ENCODE measurements at places on chromosomes 2 and 18.

DNA sequence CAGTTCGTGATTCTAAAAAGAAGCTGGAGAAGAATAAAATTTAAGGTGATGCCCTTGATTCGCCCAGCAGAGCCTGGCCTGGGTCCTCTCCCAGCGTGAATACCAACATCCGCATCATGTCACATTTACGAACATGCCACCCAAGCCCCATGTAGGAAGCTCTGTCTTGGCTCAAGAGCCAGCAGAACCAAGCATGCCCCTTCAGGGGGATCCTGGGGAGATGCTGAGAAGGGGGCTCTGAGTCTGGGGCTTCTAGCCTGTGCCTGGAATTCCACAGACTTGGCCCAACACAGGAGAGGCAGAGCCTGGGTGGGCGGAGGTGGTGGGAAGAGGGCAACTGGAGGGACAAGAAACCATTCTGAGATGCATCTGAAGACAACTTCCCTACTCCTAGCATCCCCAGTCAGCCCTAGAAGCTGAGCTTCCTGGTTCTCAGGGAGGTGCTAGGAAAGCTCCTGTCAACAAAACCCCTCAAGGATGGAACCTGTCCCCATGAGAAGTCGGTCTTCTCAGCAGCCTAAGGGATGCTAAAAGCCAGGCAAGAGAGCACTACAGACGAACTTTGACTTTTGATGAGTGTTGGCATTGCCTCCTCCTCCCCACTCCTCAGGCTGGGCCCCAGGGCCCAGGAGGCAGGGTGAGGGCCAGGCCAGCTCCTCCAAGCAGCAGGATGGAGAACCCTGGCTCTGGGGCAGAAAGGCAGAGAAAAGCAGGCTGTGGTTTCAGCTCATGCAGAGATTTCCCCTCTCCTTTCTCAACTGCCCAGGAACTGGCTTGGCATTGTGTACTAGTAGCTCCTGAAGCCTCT lies 57.9 kb downstream of the POLR1A start:
- no peak for DNase-seq

DNA sequence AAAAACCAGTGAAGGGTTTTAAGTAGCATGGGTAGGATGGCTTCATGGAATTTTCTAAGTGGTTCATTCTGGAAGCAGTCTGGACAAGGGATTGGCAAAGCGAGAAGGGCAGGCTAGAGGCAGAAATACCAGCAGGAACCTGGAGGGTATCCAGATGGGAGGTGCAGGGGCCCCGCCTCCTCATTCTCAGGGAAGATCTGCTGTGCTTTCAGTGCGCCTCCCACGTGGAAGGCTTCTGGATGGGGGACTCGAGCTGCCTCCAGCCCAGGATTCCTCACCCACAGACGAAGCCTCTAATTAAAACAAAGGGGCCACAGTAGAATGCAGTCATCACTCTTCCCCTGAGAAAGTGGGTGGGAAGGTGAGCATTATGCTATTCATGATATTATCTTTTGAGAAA lies 79.8 kb downstream of the VSNL1 start:
- no peak for DNase-seq

GRCh38 chr18:31977270-31977872 lies 34.4 kb upstream of the TRAPPC8 start:
- no peak for DNase-seq

- DNase-seq, result no peak
Observed at GRCh38 chr2:232833830-232834229, 36.2 kb upstream of the SNORC start.

DNA sequence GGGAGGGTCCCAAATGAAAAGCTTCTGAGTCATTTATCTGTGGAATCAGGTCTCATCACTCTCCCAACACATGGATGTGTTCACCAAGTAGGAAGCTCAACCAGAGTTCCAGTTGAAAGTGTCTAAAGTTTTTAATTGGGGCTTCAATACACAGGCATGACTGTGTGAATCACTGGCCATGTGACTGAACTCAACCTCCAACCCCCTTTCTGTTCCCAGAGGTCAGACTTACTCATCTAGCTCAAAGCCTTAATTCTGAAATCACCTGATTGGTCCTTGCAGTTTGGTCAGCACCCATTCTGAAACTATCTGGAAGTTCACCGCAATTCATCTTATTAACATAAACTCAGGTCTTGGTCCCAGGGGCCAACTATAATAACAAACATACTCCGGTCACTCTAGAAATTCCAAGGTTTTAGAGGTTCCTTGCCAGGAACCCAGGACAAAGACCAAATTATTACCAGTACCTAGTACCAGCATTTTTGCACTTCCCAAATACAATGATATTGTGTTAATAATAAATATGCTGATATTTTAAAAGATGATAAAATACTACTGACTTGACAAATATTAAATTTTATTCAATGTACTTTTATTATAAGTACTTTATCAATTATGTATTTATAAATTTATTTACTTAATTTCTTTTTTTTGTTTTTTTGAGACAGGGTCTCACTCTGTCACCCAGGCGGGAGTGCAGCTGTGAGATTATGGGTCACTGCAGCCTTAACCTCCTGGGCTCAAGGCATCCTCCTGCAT lies 10.7 kb upstream of the RBM45 start:
- no peak for DNase-seq

DNA sequence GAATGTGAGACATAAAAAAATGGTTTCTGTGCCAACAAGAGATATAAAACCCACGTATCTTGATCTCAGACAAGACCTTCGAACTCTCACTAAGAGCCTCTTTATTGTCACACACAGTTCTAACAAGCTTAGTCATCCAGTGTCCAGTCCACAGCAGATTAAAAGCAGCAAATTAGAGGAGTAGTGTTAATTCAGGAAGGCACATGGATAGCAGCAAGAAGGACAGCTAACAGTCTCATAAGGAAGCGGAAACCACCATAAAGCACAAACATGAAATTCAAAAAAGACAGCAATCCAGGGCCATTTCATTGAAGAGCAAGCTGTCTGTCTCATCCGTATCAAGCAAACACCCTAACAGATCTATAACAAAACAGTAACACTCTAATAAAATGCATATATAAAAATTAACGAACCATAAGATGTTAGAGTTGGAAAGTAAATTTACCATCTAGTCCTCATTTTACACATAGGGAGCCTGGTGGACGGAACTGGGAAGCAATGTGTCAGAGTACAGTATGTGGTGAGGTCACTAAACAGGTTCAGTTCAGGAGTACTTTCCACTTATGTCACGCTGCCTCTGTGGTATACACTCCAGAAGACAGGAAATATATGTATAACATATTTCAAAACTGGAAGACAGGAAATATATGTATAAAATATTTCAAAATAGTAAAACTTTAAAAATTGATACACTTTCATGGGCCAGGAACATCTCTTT lies 18.3 kb downstream of the AAK1 start:
- DNase-seq, result no peak

DNA sequence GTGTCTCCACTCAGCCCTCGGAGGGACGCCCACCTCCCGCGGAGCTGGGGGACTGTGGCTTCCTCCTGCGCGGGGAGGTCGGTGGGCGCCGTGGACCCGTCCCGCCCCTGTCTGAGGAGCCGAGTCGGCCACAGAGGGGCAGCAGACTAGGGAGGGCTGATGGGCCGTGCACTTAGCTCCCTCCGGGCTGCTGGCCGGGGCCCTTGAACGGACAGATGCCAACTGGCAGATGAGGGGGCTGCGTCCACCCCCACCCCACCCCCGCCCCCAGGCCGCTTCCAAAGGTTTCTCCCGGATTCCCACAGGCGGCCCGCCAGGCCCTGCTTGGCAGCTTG lies 10.4 kb upstream of the UBE2F start:
- no peak for DNase-seq

DNA sequence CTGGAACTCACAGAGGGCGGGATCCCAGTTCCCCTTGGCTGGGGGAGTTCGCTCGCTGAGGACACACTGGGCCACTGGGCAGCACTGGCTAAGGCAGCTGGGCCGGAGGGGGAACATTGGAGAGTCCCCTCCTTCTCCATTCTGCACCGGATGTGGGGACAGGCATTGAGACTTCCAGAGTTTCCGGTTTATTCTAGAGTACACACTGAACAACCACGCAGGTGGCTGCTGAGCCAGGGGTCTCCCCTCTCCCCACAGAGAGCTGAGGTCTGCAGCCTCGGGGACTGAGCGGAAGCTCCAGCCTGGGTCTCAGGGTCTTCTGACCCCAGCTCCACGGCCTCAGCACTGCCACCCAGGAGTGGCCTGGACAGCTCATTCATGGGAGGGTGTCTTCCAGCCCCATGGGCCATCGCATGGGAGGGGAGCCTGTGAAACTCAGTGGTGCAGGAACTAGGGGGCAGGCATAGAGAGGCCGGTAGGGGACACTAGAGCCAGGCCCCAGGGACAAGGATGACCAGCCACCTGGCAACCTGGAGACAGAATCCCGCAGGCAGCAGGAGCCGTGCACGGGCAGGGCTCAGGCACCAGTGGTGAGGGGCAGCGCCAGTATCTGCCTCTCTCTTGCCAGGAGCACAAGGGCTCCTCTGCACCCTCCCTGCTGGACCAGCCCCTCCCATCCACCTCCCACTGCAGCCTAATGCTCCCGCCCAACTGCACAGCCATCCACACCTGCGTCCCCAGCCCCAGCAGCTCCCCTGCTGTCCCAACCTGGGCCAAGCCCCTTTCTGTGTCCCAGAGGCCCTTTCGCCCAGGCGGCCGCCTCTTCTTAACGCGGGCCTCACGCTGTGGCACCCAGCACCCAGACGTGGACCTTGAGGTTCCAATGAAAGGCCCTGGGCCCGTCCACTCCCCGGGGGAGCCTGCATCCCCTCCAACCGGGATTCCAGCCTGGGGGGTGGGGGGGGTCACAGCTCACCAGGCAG lies 45.1 kb upstream of the GPC1 start:
- no peak for DNase-seq

- DNase-seq, result no peak
Observed at GRCh38 chr2:99096728-99097127, 44.8 kb upstream of the C2orf15 start.

DNA sequence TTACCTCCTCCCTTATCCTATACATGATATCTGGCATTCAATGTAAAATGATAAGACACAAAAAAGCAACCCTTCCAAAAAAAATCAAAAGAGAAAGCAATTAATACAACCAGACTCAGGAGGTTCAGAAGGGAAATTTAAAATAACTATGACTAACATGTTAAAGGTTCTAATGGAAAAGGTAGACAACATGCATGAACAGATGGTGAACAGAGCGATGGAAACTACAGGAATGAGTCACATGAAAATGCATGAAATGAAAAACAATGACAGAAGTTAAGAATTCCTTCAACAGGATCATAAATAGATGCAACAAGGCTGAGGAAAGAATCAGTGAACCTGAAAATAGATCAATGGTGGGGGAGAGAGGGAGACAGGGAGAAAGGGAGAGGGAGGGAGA lies 26.1 kb upstream of the ERCC3 start:
- no peak for DNase-seq

DNA sequence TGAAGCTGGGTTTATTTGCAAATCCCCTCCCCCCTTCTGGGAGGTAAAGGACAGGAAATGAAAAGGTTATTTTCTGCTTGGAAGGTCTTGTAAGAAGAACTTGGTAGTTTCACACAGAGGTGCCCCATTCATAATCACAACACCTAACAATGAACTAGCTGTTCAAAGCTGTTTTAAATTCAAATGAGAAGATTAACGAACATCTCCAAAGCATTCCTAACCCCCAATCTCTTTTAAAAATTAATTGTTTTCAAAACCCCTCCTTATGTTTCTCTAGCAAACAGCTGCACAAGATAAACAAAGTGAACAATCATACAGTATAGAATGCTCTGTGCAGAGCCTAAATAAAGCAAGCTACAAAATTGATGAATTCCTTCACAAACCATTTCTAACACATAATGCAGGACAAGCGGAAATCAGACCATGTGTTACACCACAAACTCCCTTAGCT lies 271.4 kb downstream of the SATB2 start:
- no peak for DNase-seq

DNA sequence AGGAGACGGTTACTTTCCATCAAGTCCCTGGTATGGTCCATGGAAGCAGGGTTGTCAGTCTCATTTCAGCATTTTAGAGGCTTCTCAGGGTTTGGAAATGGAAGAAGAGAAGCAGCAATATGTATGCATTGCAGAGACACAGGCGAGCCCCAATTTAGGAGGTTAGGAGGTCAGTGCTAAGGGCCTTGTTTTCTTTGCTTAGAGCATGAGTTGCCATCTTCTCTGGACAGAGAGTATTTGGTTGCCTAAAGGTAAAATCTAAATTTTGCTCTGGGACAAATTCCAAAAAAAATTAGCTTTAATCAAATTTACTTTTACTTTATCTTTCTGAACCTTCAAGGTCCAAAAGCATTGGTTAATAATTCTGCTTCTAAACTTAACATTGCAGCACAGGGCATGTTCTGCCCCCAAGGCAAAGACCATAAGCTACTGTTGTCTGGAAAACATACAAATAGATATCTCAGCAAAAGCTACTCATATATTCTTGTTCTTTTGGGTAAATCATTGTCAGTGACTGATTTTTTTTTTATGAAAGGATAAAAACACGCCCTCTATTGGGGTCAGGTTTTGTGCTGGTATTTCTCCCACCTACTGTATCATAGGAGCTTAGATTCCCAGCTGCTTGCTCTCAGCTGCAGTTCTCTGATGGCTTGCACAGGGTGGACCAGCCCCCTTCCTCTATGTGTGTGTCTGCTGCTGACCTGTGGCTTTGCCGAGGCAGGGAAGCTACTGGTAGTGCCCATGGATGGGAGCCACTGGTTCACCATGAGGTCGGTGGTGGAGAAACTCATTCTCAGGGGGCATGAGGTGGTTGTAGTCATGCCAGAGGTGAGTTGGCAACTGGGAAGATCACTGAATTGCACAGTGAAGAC lies at the start of gene UGT1A9:
Gene UGT1A9 (plus strand): TSS at position 609 of the 872 bp plus-strand sequence. CDS start 37 bp downstream, at position 646.
- no peak for DNase-seq

GRCh38 chr2:222792001-222792611 lies 68.7 kb upstream of the ACSL3 start:
- no peak for DNase-seq

All from activated CD8-positive, alpha-beta memory T cell treated with anti-CD3 and anti-CD28 coated beads for 4 hours (primary cell).